GM13976 (cell line): ENCODE measurements at places on chromosomes 13 and 19.

GRCh38 chr13:27476943-27477703 is 26.8 kb upstream of the MTIF3 start:
- peak; percentile 52 for DNase-seq

DNA sequence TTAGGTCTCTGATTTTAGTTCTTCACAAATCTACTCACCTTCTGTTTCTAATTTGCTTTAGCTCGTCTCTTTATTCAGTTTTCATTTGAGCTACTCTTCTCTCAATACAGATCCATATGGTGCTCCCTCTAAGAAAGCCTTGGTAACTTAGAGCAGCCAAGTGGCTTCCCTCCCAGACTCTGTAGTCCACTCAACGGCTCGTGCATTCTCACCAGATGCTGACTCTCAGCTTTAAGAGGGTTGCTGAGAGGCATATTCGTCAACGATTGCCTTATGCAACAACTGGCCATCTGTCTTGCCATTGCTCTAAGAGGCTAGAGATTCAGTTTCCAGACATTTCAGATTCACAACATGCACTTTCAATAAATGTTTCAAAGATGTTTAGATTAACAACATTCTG is 785.8 kb upstream of the SLC10A2 start:
- no peak for DNase-seq

DNA sequence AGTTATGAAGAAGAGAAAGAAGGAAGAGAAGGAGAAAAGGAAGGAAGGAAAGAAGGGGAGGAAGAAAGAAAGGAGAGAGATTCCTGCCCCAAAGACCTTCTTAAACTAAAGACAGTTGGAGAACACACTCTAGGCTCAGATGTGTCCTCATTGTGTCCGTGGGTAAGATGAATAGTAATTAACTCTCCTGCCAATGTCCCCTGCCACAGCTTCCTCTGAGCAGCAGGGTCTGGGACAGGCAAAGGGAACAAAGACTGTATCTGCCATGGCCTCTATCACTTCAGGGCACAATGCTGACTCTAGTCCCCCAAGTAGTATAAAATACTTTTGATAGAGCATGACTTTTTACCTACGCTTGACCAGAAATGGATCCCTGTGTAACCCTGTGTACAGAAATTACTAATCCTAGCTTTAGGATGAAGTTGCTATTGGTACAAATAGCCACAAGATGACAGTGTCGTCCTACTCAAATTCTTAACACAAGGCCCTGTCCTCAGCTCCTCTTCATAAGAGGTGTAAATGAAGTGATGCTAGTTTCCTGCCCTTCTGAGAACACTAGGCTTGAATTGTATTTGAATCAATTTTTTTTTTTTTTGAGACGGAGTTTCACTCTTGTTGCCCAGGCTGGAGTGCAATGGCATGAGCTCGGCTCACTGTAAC is 186.2 kb upstream of the GPR12 start:
- DNase-seq, result peak; percentile 63

- DNase-seq, result no peak
Observed at GRCh38 chr19:51098365-51099046, 9.7 kb downstream of the CTU1 start.

- DNase-seq, result no peak
Observed at GRCh38 chr13:28423010-28423409, 71.9 kb downstream of the FLT1 start.

DNA sequence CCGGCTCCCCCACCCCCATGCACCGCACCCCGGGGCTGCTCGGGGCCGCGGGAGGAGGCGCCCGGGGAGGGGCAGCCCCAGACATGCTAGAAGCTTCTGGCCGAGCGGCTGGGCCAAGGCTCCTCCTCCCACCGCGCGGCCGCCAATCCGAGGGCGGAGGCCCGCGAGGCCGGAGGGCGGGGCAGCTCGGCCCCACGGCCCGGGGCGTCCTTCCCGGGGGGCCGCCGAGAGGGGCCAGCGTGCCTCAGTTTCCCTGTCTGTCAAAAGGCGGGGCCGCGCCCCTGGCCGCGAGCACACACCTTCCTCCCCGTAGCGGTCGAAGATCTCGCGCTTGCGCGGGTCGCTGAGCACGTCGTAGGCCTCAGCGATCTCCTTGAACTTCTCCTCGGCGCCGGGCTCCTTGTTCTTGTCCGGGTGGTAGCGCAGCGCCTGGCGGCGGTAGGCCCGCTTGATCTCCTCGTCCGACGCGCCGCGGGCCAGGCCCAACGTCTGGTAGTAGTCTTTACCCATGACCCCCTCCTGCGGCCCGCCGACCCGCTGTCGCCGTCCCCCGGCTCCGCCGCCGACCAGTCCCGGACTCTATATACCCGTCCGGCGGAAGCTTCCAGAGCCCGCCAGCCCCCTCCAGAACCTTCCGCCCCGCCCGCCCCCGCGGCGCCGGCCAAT is at the start of gene DNAJB1:
Gene DNAJB1, minus strand, starts transcription at position 558 of the 666 bp plus-strand sequence. Its CDS starts 48 bp downstream, at position 510.
- DNase-seq, result peak; percentile 94

- DNase-seq, result no peak
Observed at GRCh38 chr19:32171719-32172151, 173.7 kb upstream of the ZNF507 start.

DNA sequence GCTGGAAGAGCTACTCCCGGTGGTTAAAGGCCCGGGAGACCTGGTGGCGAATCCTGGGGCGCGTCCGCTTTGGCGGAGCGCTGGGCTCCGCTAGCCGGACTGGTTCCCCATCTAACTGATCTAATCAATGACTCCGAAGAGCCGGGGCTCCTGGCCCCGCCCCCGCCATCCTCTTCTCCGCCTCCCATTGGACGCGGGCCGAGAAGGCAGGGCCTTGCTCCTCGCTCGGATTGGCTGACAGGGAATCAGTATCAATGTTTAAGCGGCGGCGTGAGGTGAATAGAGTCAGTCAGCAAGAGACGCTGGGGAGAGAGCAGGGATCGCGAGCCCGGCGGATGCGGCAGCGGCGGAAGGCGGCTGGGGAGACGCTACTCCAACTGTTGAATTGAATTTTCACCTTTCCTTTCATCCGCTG is 1.7 kb upstream of the PCDH17 start:
- peak; percentile 41 for DNase-seq

- DNase-seq, result no peak
Observed at GRCh38 chr13:112986946-112987681, 18.1 kb downstream of the MCF2L start.

DNA sequence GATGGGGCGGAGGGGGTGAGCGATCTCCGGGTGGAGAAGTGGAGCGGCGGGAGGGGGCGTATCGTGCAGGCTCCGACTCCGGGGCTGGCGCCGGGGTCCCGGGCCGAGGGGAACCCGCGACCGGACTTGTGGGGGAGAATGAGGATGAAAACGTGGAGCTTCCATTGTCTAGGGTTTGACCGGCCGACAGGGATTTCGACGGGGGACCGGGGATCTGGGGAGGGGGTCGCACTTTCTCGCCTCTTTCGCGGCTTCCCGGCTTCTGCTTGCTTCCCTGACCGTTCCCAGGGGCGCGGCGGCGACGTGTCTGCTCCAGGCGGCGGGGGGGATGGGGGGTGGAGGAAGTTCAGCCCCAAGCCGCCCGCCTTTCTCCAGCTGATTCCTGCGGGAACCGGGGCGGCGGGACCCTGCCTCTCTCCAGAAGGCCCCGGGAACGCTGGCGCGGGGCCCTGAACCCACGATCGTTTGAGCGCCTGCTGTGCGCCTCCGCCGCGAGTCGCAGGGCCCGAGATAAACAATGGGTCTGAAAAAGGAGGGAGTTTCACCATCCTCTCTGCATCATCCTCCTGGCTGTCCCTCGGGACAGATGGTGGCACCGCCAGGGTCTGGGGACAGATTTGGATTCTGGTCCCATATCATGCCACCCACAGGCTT is 790 bp downstream of the TPM4 start:
- no peak for DNase-seq

DNA sequence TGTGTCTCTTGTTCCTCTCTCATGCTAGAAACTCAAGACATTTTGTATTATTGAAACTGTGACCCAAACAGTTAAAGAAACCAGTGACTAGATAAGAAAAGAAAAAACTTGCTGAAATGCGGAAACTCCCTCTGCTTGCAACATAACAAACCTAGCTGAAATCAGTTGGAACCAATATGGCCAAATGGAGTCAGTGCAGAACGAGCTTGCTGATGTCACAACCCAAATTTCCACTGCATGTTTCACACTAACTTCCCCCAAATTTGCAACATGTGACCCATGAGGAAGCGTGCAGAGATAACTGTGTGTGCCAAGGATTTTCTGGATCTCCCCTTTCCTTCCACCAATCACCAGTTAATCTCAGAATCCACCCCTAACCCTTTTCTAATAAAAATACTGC is 208.0 kb downstream of the DLEU7 start:
- DNase-seq, result peak; percentile 28

GRCh38 chr19:1256646-1257474 is 8.5 kb downstream of the MIDN start:
- DNase-seq, result no peak

- DNase-seq, result no peak
Observed at GRCh38 chr13:34822650-34823049, 119.4 kb upstream of the NBEA start.

GRCh38 chr13:35917942-35918645 is 213.1 kb downstream of the DCLK1 start:
- no peak for DNase-seq

DNA sequence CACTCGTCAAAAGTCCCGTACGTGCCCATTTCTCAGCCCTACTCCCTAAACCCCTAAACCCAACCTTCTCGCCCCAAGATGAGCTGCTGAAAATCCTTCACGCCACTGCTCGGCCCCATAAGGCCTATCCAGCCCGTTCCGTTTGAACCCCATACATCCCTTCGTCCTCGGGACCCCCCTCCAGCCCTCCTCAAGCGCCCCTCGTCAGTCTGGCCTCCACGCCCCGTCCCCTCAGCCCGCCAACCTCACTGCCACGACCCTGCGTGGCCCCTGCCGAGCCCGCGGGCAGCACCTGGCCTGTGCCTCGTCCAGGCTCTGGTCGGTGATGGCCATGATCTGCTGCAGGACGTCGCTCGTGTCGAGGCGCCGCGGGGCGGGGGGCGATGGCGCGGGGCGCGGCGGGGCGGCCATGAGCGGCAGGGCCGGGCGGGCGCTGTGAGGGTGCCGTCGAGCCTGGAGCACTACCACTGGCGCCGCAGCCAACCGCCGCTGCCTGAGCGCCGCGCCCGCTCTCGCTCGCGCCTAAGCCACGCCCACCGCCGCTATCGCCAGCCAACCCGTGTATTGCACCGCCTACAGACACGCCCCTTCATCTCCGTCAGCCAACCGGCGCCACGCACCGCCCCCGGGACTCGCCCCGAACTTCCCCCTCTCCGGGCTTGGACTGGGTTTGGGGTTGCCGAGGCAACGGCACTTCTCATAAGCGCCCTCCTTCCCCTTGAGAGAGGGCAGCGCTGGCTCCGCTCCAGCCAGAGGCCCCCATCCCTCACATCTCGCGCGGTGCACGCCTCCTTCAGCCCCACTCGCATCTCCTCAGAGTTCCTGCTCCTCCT is at the start of gene PBX4:
Gene PBX4, minus strand, starts transcription at position 469 of the 833 bp plus-strand sequence. Its CDS starts 58 bp downstream, at position 411.
- DNase-seq, result peak; percentile 99

DNA sequence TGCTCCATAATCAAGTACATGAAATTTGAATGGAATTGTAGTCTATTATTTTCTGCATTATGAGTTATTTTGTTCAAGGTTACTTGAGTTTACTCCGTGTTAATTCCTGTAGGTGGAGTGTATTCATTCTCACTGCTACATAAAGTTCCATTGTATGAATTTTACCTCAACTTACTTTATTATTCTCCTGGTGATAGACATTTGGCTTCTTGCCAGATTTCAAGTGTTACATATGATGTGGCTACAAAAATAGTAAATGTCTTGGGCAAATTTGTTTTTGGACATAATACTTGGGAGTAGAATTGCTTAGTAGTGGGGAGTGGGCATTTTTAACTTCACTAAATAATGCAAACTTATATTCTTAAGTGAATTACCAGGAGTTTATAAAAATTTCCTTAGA is 328.9 kb downstream of the SHISA2 start:
- DNase-seq, result no peak

- DNase-seq, result no peak
Observed at GRCh38 chr19:36049080-36049698, 4.9 kb downstream of the THAP8 start.

DNA sequence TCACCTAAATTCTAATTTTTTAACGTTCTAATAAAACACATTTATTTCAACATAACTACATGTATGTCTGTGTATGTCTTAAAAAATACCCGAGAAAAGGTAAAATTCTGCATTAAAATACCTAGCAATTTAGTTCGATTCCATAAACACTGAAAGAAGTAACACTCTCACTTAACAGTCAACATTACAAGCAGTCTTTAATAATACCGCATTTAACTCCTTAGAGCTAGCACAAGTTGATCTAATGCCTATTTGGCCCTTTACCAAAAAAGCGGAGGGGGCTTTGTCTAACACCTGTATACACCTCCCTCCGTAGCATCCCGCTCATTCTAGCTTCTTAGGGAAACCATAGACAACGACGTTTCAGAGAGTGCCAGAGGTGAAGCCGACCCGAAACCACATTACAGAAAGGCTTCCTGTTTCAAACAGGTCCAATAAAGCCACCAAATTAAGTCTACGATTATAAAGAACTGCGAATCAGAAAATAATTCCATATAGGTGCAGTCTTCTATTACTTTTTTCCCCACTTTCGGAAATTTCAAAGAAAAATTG is 1.2 kb downstream of the SPART start:
- no peak for DNase-seq

- DNase-seq, result no peak
Observed at GRCh38 chr19:2567580-2567979, 91.7 kb downstream of the GADD45B start.

GRCh38 chr19:4232614-4233281 is 3.4 kb downstream of the EBI3 start:
- DNase-seq, result no peak

GRCh38 chr19:41205995-41206394 is 13.0 kb downstream of the CYP2S1 start:
- no peak for DNase-seq

DNA sequence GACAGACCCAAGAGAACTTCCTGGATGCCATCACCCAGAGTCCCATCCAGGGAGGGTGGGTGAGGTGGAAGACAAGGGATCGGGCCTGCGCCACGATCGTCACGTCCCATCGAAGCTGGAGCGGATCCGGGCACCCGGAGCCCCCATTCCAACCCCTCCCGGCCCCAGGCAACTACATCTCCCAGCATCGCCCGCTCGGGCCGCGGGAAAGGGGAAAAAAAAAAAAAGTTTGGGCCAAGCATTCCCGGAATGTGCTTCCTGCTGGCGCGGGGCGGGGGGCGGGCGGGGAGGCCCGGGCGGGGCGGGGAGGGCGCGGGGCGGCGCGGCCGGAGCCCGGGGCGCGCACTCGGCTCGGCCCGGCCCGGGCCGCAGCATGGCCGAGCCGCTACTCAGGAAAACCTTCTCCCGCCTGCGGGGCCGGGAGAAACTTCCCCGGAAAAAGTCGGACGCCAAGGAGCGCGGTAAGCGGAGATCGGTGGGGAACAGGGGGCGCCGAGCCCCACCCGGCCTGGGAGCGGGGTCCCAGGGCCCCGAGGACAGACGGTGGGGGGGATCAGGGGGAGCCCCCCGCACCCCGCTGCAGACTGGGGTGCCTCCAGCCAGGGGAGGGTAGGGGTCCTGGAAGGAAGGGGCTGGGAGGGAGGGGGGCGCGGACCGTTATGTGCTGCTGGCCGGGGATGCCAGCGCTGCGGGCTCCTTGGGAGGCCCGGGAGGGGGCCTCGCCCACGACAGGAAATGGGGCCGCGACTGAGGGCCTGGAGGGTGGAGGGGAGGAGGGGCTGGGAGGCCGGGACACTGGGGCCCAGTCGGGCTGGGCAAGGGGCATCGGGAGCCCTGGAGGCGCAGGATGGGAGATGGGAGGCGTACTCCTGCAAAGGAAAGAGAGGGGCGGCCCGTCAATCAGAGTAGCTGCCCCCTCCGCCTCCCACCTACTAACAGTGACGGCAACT is at the start of gene SYDE1:
Gene SYDE1, plus strand, starts transcription at position 341 of the 950 bp plus-strand sequence. Its CDS starts 33 bp downstream, at position 374.
- DNase-seq, result peak; percentile 48

- peak; percentile 76 for DNase-seq
Observed at GRCh38 chr19:39052243-39052746, 19.9 kb upstream of the FBXO27 start.
